ENCODE measurements at places on chromosomes 11 and 22.

GRCh38 chr11:34458525-34458924 lies 19.8 kb downstream of the CAT start:
- no peak for DNase-seq

GRCh38 chr11:116732271-116733042 lies 40.3 kb downstream of the BUD13 start:
- no peak for DNase-seq

DNA sequence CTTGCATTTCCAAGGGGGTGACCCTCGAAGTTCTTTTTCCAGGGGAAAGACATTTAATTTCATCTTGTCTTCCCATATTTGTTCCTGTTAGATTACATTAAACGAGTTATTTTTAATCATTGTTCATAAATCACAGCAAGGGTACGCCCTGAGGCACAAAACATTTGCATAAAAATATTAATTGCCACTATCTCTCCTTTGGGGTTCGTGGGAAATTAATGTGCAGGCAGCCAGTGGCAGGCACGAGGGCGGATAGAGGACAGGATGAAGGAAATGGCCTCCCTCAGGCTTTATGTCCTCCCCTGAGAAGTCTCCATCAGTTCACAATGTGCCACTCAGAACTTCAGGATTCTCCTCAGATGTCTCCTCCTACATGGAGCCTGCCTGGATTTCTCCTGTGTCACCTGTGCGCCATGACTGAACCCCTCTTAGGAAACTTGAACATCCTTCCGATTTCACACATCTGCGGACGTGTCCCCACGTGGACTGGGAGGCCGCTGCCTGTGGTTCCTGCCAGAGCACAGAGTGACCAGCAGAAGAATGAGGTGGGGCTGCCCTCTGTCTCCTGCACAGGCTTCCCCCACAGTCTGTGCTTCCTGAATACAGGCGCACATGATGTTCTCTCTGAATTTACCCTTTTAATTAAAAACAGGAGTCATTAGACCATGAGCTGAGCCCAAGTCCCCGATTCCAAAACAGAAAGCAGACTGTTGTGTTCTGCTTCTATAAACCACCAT lies 1085.9 kb downstream of the TBC1D22A start:
- DNase-seq, result no peak

DNA sequence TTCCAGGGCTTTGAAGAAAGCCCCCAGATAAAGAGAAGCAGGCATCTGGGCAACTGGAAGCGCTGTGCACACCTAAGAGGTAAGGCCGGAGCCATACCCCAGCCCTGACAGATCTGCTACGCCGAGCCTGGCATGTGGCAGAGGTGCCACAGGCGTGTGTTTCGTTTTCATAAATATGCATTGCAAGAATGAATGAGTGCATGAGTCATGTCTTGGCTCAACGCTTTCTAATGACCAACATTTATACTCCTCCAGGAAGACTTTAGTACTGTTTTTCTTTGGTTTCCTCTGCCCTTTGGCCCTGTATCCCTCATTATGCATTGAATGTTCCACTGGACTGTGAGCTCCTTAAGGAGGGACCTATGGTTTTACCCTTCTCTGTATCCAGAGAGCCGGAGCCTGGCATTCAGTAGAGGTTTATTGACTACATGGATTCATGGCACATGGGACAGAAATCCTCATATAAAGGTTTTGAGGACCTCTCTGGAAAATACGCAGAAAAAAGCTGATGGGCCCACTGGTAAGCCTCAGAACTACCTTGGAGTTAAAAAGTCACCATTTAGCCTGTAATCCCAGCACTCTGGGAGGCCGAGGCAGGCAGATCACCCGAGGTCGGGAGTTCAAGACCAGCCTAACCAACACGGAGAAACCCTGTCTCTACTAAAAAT lies 38.9 kb upstream of the CSNK2A3 start:
- no peak for DNase-seq
